Astrocyte of the spinal cord (primary cell): ENCODE measurements at places on chromosomes 3 and 15.

GRCh38 chr3:70400194-70400593 is 87.8 kb upstream of the MDFIC2 start:
- no peak for DNase-seq

- no peak for DNase-seq
These were observed 124.6 kb downstream of the FOXB1 start for GRCh38 chr15:60128710-60129109.

DNA sequence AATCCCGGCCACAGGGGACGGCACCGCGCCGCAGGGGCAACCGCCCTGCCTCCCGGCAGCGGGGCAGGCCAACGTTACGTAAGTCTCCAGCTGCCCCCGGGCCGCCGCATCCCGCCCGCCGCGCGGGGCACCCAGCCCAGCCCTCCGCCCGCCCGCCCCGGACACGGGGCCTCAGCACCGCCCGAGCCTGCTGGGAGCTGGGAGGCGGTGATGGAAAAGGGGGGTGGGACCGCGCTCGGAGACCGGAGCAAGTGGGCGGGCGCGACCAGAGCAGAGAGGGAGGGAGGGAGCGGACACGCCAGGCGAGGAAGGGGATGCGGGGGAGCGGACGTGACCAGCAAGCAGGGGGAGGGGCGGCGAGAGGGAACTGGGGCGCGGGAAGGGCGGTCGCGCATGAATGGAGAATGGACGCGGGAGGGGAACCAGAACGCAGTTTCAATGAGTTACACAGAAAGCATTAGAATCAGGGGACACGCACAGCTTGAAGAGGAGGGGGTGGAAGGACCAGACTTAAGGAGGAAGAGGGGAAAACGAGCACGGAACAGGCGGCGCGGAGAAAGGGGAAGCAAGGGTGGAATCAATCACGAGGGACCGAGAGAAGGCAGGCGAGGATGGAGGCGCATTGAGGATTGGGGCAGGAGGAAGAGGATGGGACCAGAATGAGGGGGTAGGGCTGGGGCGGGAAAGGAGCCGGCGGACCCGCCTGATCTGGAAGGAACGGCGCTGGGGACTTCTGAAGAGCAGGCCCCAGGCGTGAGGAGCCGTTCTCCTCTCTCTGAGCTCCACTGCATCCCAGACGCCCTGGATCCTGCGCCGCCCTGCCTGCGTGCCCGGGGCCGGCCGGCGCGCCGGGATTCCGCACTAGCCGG is 559 bp downstream of the PKM start:
- DNase-seq: peak; percentile 94

GRCh38 chr15:87623832-87624231 is 632.7 kb downstream of the NTRK3 start:
- DNase-seq: no peak

DNA sequence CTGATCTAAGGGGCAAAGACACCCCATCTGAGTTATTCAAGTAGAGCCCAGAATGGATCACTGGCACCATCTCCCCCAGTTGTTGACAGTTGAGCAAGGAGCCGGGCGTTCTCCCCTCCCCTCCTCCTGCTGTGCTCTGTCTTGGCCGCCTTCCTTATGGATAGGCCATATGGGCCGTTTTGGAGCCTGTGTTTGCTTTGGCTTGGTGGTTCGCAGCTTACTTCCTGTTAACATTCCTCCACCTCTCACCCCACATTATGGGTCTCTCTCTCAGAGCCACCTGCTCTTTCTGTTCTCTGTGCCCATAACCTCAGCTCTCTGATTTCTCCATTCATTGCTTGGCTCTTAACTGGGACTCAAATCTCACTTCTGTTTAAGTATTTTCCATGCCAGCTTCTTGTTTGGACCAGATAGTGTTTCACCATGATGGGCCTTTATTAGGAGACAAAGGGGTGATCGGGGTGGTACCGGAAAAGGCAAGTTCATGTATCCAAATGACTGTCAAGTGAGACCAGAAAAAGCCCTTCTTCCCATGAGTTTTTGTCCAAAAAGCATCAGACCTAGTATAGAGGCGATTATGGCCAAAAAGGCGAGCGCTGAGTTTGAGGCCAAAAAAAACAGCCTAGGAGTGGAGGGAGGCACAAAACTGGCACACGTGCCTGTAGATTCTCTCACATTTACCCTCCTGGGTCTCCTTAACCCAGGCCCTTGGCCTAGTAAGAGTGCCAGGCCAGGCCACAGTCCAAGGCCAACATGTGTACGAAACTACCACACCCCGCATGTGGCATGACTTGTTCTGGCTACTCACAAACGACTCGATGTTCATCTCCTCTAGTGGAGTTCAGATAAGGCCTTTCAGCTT is 62.6 kb downstream of the DUT start:
- peak; percentile 85 for DNase-seq

GRCh38 chr3:42077785-42078184 is 13.4 kb upstream of the TRAK1 start:
- DNase-seq: no peak

DNA sequence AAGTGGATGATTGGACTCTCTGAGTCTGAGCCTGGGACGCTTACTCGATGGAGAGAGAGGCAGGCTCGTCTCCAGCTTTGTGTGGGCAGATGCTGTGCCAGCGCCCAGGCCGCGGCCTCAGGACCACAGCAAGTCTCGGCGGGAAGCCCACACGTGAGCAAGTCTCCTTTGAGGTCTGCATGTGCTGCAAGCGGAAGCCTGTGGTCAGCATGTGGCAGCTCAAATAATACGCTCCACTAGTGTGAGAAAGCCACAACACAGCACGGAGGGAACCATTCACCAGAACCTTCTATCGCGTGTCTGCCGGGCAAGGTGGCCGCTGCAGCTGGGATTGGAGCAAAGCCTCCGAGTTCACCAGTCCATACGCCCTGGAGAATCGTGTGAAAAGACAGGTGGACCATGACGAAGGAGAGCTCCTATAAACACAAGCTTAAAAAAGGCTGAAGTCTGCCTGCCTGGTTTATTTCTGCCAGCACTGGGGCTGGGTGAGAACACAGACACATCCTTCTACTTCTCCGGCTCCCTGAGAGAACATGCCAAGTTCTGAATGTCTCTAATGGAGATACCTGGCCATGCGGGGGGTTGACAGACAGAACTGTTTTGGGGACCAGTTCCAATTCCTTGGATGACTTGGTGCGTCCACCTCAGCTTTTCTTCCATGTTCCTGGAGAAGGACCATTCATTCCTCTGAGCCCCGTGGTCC is 82.0 kb upstream of the LRIG1 start:
- DNase-seq: peak; percentile 72

DNA sequence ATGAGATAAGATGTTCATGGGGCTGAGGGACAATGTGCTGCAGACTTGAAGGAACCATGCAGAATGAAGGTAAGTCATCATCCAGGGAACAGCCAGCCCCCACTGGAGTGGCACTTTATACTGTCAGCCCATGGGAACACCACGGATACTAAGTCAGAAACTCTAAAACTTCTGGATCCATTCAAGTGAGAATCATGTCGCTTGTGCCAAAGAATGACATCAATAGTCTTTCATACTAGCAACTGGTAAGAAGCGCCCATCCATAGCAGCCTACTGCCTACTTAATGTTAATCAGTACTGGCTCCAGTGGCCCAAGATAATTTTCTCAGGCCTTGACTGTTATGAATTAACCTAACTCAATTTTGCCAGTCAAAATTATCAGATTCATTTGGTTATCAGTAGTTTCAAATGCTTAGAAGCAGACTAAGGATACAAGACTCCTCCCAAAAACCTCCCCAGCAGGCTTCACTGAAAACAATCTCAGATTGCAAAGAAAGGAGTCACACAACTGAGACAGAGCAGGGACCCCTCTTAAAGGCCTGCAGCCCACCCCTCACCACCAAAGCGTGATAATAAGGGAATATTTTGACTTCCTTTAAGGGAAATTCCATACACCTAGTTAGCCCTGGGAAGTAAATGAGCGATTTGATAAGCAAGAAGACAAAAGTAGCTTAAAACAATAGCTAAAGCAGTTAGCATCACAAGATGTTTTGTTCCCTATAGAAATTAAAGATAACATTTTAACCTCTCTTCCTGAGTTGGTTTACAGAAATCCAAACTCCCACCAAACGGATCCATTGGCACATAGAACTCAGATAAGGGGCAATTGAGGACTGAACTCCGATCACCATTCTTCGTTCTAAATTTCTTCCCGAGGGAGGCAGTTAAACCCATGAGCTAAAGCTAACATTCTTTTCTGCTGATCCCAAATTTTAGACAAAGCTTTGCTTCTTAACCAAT is 98.8 kb downstream of the TGFBR2 start:
- DNase-seq: no peak

GRCh38 chr15:62150445-62150844 is 14.6 kb downstream of the C2CD4B start:
- DNase-seq: no peak

DNA sequence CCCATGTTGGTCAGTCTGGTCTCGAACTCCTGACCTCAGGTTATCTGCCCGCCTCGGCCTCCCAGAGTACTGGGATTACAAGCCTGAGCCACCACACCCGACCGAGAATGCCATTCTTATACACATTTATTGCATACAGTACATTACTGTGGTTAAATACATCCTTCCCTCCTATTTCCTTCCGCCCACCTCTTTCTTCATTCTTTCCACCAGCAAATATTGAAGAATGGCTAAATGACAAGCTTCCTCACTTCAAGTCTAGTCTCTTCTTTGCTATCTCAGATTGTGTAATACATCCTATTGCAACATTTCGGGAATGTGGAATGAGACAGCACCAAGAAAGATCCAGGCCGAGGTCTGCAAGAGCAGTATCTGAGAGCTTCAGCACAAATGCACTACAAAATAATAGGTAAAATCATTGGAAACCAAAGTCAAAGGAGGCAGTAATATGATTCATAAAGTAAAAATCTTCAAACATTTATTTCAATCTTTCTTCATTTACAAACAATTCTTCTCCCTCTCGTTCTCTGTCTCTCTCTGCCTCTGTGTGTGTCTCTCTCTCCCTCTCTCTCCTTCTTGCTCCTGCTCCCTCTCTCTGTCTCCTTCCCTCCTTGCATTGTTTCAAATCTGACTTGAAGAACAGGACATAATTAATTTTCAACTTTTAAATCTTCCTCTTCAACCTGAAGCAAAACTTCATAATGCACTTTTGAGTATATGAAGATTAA is 94.7 kb upstream of the TGFBR2 start:
- DNase-seq: peak; percentile 92

GRCh38 chr3:13688824-13689223 is 139.9 kb downstream of the FBLN2 start:
- no peak for DNase-seq

DNA sequence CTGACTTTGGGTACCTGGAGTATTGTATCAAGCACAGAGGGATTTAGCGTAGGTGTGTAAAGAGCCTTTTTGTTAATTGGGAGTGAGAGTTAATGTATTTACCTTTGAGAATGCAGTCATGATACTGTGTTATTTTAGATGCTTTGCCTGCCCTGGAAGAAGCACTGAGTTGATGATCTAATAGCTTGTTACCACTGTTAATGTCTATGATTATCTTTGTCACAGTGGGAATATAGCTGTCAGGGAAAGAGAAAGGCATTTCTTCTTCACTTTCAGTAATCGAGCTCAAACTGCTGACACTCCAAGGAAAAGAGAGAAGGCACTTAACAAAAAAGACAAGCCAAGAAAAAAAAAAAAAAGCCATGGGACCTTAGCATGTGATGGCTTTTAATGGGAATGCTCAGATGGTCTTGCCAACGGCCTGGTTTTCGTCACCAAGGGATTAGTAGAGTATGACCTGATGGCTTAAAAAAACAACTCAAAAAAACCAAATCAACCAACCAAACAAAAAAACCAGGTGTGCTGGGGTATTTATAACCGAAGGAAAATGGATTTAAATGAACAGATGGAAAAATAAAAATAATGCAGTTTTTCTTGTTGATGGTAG is 387.4 kb downstream of the PTPRG start:
- no peak for DNase-seq

GRCh38 chr3:190326361-190326760 is 4.1 kb upstream of the CLDN1 start:
- DNase-seq: no peak

- DNase-seq: peak; percentile 22
These were observed 29.5 kb downstream of the C2CD4B start for GRCh38 chr15:62135532-62136134.

DNA sequence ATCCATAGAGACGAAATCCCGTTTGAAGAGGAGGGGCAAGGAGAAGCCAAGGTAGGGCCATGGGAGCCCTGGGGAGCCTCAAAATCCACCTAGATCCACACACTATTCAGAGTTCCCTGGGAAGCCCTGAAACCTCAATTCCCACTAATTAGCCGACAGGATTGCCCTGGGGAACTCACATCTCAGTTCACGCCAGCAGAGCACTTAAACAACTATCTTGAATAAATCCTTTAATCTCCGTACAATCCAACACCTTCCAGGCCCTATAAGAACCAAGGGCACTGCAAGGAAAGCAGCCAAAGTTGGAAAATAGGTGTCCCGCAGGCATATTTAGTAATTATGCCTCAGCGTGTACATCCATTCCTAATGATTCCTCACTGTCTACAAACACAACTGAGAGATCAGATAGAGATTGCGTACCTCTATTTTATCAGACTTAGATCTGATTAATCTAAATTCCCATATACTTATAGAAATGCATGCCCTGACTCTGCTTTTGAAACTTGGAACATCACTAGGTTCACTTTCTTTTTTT is 25.6 kb upstream of the EIF4A2 start:
- no peak for DNase-seq

GRCh38 chr3:46505953-46506352 is 8.2 kb downstream of the RTP3 start:
- DNase-seq: no peak

DNA sequence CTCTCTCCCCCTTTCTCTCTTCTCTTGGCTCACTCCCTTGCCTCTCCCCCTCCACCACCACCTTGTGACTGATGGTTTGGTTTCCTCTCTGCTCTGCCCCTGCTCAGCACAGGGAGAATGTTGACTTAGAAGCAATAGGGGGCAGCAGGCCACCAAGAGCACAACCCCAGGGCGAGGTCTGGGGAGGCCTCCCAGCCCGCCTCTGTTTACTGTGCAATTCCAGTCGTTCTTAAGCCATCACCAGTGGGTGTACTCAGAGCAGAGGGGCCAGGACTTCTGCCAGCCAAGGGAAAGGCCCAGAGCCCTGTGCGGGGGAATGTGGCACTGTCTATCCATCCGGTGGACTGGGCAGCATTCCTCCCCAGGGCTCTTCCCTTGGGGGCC is 5.7 kb upstream of the APEH start:
- no peak for DNase-seq

DNA sequence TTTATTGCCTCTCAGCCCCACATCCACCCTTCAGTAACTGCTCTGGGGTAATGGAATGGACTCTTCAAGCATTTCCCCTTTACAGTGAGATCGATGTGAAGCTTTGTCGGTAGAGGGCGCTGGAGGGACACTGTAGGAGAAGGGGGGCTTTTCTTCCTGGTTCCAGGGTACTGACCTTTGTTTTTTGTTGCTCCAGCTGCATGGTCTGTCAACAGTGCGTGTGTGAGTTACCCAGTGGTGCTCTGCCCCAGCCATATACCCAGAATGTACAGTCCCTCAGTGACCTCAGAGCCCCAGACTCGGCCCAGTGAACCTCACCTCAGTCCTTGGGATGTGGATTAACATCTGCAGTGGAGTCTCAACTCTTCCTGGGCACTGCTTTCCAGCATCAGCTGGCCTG is 180.3 kb upstream of the TSC22D2 start:
- peak; percentile 70 for DNase-seq

- no peak for DNase-seq
These were observed 45.6 kb downstream of the SENP2 start for GRCh38 chr3:185631508-185632206.

- no peak for DNase-seq
These were observed 461.6 kb downstream of the PYDC2 start for GRCh38 chr3:191922570-191922969.

GRCh38 chr15:72790302-72790910 is 6.8 kb upstream of the ADPGK start:
- peak; percentile 47 for DNase-seq
